ENCODE measurements at places on chromosomes 1 and 21. TPM values are rescaled to one million over a fixed set of nuclear protein-coding genes. Genes with fewer than 3 reads are reported as not detected.

DNA sequence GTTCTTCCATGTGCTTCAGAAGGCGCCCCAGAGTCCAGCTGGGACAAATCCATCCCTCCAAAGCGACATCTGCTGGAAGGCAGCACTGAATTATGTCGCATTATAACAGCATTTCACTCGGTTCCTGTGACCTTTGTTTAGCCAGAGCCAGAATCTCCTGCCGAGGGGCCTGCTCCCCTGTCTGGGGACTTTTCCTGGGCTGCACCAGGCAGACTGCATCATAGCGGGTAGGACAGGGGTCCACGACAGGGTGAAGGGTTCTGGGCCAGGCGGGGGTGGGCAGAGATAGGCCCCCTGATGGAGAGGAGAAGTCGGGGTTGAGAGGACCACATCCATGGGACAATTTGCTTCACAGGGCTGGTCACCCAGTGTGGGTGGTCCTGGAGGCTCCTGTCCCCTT is 276.9 kb downstream of the MATN1 start:
- no peak for DNase-seq

The WNT3A gene
- total RNA-seq = not detected

The SIM2 gene
- not detected for total RNA-seq

GRCh38 chr1:107935396-107936064 is 29.4 kb downstream of the VAV3 start:
- no peak for DNase-seq

DNA sequence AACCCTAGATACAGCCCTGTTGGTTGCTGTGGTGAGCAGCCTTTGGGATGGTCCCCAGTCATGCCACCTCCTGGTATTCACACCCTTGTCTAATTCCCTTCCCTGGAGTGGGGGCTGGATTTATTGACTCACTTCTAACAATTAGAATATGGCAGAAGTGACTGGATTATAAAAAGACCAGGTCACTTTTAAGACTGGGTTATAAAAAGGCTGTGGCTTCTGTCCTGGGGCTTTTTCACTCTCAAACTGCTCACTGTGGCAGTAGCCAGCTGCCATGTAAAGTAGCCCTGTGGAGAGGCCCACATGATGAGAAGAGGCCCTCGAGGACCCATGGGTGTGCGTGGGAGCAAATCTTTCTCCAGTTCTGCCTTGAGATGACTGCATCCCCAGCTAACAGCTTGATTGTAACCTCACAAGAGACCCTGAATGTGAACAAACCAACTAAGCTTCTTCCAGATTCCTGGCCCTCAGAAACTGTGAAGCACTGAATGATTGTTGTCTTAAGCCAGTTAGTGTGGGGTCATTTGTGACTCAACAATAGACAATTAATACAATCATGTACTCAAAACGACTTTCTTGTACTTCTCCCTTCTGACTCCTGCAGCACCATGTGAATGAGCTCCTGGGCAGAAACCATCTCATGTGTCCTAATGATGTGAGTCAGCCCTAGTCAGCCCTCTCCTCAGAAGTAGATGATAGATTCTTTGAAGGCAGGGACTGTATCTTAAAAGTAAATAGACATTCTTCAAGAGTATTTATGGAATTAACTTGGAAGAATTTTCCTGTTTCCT is 234.9 kb downstream of the TNR start:
- no peak for DNase-seq

DNA sequence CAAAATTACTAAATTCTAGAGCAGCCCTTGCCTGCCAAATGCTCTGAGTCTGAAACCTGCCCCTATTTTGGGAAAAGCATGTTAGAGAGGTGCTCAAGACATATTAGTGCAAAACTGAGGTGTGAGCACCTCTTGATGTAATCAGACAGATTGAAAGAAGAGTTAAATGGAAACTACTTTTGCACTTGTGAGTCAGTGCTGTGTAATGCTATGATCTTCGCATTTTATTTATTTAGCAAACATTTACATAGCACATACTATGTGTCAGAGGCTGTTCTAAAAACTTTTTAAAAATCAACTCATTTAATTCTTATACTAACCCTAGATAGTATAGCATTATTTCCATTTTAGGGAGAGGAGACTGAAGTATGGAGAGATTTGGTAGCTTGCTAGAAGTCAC is 138.1 kb downstream of the ELAVL4 start:
- no peak for DNase-seq

DNA sequence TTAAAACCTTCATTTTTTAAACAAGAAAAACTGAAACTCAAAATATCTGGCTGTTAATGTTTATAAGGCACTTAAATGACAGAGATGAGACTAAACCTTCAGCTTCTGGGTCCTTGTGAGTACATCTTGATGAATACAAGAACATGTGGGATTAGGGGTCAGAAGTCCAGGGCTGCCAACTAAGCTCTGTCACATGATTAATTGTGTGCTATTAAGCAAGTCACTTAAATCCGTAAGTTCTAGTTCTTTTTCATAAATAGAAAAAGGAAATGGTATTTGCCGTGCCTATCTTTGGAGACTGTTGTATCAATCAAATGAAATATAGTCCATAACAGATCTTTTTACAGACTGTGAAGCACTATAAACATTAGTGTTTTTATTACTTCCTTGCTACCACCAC is 43.2 kb upstream of the KCTD3 start:
- no peak for DNase-seq

DNA sequence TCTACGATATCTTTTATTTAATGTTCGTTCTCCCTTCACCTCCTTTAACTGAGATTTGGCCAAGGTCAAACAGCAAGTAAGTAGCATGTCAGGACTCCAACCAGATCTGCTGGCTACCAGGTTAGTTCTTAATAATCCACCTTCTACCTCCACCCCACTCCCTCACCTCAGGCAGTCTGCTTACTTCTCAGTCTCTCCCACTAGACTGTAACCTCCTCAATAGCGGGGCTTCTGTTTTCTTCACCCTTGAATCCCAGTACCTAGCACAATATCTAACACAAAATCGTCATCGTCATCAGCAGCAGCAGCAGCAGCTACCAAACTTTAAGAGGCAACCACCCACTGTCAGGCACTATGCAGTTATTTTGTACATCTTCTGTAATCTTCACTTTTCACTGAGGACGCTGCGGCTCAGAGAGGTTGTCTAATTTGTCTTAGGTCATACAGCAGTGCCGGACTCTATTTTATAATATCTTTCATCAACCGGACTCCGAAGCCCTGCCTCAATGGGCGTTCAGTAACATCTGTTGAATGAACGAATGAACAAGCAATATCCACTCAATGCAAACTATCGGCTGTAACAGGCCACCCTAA is 859 bp upstream of the MAGI3 start:
- DNase-seq = no peak

The CLDN19 gene
- not detected for total RNA-seq

The TPTE gene
- not detected for total RNA-seq

DNA sequence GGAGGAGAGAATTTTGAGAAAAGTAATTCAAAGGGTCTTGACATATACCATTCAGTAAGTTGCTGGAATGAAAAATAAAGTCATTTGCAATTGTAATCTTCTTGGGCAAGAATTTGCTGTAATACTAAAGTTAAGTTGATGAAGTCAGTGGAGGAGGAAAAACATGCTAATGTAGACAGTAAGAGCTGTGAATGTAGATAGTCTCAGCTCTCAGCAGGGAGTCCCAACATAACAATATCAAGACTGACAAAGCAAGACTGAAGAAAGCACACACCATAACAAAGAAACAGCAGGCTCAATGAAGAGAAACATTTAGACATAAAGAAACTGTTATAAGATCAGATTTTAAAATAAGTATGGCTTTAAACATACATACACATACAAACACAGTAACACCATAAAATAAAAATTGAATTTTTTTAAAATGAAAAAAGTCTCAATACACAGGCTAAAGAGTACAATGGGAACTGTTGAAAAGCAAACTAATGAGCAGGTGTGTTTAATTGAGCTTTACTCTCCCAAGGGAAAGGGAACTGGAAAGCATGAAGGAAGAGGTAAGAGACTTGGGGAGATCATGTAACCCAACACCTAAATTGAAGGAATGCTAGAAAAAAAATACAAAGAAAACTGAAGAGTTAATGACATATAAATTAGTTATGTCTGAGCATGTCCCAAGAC is 336.3 kb upstream of the NCAM2 start:
- DNase-seq = no peak

DNA sequence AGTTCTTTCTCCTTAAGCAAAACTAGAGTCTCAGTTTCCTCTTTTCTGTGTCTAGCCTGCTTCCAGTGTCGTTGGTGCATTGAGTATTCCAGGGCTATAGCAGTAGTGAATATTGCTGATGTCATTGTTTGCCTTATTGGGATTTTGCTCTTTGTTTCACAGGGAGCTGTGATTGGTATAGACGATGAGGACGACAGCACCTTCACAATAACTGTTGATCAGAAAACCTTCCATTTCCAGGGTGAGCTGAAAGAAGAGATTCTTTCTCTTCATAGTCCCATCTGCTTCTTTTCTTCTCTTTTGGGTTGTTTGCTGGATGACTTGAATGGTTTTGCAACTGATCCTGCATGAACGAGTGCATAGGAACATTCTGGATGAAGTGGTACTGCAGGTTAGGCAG is 52.4 kb downstream of the OSBPL9 start:
- DNase-seq = no peak

DNA sequence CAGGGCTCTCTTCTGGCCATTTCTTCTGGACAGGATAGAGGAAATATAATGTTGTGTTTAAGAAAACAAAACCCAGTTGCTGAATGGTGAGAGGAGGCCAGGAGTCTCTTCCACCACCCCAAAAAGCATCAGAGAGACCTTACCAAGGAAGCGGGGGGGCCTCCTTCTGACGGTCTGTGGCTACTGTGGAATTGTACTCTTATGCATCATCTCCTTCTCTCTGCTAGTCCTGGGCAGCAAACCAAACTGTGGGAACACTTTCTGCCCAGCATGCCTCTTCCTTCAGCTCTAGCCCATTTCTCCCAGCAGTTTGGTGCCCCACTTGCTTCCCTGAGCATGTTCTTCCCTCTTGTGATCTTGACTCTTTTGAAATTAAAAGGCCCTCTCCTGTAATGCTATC is 157.7 kb downstream of the HHIPL2 start:
- no peak for DNase-seq

GRCh38 chr1:214840356-214840755 is 237.4 kb downstream of the CENPF start:
- DNase-seq = no peak

DNA sequence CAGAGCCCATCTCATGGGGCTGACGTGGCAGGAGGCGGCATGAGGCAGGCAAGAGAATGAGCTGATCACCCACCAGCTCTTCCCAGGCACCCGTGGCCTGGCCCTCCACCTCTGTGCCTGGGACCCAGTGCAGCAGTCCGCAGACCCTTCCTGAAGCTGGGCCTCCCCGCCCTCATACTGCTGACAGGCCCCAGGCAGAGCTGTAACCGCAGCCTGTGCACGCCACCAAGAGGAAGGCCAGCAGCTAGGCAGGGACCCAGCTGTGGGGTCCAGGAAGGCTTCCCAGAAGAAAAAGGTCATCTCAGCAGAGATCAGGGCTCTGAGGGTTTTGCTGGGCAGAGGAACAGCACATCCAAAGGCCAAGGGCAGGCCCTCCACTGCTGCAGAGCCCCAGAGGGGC is 9.8 kb upstream of the MTFR1L start:
- no peak for DNase-seq

The ADAMTS1 gene
- total RNA-seq = 2.0 TPM

GRCh38 chr21:24470852-24471251 is 1136.4 kb downstream of the MRPL39 start:
- DNase-seq = no peak

The IFI44L gene
- 7.3 TPM for total RNA-seq

GRCh38 chr1:156623946-156624813 is 5.0 kb downstream of the HAPLN2 start:
- peak; percentile 48 for DNase-seq

DNA sequence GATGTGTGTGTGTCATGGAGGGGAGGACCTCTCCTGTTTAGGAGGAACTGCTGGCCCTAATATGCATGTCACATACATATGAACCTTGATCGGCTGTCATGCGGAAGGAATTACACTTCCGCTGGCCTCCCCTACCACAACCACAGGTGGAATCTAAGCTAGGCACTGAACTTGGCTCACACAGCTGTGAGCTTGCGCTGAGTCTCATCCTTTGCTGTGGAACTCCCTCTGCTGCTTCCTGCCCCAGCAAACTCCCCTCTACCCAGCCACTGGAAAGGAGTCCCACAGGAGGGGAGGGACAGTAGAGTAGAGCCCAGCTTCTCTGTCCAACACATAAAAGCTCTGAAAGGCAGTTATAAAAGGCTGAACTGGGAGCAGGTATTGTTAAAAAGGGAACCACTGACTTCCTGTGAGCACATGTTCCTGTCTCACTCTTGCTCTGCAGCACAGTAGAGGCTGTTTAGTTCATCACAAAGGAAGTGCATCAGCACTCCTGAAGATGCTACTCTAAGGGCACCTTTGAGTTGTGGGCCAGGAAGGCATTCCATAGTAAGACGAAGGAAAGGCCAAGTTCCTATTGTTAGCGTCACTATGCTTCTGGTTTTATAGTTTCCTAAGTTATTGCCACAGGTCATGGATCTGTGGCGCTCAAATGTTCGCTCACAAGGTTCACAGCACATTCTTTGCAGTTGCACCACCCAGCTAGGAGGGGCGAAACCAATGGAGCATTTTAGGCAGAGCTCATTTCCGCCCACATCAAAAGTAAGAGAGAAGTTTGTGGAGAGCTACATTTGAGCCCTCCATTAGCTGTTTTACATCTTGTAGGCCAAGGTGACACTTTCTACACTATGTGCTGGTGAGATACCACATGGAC is 17.7 kb upstream of the PTPRC start:
- DNase-seq = no peak

DNA sequence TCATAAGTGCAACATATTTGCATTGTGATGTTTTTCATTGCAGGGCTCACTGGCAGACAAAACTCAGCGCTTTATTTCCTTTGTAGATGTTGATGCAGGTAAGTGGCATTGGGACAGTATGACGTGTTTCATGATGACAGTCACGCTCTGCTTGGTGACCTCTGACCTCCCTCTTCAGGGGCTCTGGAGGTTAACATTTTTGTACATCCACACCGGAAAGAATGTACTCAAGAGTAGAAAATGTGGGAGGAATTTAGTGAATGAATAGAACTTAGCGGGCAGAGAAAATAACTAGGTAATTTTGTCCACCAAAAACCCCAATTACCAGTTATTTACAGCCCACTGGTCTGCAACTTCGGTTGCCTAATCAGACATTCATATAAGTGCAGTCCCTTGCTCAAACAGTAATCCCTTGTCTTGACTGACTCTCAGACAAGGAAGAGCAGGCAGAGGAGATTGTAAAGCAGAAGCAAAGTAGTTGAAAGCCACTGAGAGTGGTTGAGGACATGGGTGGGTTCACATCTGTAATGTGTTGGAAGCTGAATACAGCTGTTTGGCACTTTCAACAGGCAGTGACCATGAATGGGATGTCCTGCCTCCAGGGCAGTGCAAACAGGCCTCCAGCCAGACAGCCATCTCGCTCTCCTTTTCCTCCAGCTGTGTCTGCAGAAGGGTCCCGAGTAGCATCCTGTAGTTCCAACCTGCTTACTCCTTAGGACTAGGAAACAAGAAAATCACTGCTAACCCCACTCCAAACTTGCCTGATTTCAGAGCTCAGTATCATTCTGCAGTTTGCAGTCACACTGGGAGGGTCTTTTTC is 188.9 kb downstream of the NRIP1 start:
- DNase-seq = no peak

GRCh38 chr1:153629343-153629665 is 1.1 kb downstream of the S100A1 start:
- DNase-seq = no peak
